Upper lobe of right lung (tissue), 1 donor: ENCODE measurements at places on chromosomes 16 and 17. TPM values are rescaled to one million over a fixed set of nuclear protein-coding genes. Genes with fewer than 3 reads are reported as not detected.

Gene MYOCD
- total RNA-seq = 4.1 TPM

GRCh38 chr17:60899115-60899514 lies 221.5 kb downstream of the BCAS3 start:
- H3K27ac ChIP-seq = no peak overlapping the region
- no peak overlapping the region for H3K4me3 ChIP-seq
- H3K27me3 ChIP-seq = no peaks in the 10 kb centered on the region
- H3K36me3 ChIP-seq = no peaks in the 10 kb centered on the region
- DNase-seq = no peak

Gene MYO1C
- 322 TPM for total RNA-seq

GRCh38 chr16:3728424-3729160 lies 11.3 kb upstream of the TRAP1 start:
- no peaks in the 10 kb centered on the region for H3K27me3 ChIP-seq
- H3K4me3 ChIP-seq = no peak overlapping the region
- H3K4me1 ChIP-seq = no peaks in the 10 kb centered on the region
- peaks cover 60% of the 10 kb centered on the region for H3K36me3 ChIP-seq
- no peak overlapping the region for H3K27ac ChIP-seq
- no peak for DNase-seq
